H9 (cell line): ENCODE measurements at places on chromosomes 11 and 22.
A peak's percentile ranks its signal among the peaks of the same experiment; 100 is the strongest.

DNA sequence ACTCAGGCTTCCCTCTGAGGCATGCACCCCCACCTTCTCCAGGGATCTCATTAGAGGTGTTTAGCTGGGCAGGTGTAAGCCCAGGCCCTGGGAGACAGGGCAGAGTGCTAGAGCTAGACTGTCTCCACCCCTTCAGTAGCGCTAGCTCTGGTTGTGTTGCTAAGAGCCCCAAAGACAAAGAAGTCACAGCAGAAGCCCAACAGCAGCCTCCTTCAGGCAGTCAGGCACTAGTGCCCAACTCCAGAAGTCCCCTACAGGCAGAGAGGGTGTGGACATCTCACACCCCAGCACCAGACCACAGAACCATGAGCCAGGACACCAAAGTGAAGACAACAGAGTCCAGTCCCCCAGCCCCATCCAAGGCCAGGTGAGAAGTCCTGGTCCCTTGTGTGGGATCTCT lies at the start of gene CNGA4:
Gene CNGA4 (plus strand): TSS at position 188 of the 400 bp plus-strand sequence. CDS start 118 bp downstream, at position 306.
- DNase-seq, result no peak

- DNase-seq, result no peak
Measured at GRCh38 chr11:14255238-14255534, 103.8 kb downstream of the RRAS2 start.

DNA sequence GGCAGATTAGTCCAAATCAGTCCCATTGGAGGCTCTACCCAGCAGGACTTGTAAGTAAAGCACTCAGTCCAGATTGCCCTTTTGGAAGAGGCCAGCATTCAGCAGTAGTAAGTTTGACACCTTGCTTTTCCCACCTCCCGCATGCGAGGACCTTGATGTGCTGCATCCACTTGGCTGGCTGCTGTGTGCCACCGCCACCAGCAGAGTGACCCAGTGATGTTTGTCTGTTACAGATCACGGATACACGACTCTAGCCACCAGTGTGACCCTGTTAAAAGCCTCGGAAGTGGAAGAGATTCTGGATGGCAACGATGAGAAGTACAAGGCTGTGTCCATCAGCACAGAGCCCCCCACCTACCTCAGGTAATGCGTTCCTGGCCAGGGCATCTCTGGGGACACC lies 6.6 kb downstream of the SMARCB1 start:
- DNase-seq, result no peak

DNA sequence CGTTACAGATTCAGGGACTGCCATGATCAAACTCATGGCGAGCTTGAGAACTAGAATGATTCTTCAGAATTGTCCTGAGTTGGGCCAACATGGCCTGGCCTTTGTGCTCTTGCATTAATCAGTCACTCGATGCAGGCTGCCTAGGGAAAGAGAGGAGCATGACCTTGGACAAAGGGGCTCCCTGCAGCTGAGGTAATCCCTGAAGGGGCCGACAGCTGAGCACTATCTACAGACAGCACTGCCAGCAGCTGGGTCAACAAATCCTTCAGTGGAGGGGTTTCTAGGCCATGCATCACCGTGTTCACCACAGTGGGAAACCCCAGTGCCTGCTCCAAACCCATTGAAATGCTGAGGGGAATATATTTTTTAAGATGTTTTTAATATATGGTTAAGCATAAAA lies 159.5 kb upstream of the POU2AF2 start:
- no peak for DNase-seq

DNA sequence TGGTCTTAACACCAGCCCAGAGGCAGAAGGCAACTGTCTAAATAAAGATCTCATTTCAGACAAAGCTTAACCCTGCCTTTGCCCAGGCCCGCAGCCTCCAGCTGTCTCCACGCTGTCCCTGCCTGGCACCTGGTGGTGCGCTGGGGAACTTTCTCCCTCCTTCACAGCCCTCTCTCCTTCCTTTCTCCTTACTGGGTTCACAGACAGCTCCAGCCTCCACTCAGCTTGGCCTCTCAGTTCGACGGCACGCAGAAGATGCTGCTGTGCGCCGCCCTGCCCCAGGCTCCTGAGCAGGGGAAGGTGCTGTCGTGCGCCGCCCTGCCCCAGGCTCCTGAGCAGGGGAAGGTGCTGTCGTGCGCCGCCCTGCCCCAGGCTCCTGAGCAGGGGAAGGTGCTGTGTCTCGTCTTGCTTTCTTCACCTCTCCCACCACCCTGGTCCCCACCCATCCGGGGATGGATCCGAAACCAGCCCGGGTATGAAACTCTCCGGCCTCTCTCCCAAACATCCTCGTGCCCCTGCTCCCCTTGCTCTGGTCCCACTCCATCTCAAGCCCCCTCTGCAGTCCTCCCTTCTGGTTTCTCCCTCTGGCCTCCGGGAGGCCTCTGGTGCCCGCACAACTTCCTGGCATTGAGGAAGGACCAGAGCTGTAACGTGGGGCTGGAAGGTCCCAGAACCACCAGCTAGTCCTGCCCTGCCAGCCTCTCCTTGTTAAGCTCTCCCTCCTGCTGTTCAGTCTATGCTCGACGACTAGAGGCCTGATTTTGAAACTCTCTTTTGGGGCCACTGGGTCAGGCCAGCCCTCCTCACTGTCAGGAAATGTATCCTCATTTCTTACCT lies 22.9 kb upstream of the JAM3 start:
- peak; percentile 72 for DNase-seq

DNA sequence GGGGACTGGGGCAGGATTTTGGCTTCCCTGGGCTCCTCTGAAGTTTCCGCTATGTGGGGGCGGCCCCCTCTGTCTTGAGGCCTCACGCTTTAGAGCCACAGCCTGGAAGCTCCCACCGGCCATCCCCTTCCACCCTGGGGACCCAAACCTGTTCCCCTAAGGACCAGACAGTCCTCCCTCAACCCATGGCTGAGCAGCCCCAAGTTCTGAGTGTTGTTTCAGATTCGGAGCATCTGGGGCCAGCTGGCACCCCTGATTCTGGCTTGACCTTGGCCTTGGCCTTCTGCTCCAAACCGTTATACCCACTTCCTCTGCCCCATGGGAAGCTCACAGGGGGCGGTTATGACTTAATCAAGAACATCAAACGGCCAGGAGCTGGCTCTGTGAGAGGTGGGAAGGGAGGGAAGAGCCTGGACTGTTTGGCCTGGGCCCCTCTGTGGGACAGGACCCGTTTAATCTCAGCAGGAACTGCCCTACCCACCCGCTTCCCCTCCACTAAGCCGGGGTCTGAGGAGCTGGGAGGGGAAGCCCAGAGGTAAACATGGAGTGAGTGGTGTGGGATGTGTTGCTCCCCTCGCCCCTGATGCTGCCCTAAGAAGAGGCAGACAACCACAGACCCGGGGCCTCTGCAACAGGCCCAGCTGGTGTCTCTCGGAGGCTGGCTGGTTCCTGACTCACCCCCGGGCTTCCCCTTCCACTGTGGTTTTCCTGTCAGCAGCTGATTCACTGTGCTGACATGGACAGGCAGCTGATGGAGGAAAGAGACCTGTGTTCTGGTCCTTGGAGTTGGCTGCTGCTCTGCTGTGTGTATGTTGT lies 3.4 kb downstream of the CD82 start:
- no peak for DNase-seq

DNA sequence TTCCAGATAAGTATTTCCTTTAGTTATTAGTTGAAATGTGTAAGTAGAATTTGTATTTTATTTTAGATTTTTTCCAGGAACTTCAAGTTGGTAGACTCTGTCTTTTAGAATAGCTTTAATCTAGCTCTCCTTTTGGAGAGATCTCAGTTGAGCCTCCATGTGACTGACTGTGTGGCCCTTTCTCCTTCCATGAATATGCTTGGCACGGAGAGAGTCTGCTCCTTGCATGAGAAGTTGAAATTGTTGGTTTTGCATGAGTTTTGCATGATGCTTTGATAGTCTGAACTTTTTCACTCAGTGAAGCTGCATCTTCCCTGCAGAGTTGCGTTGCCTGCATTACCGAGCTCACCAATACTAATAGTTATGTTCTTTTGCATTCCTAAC lies 32.8 kb upstream of the CTTN start:
- DNase-seq, result no peak

DNA sequence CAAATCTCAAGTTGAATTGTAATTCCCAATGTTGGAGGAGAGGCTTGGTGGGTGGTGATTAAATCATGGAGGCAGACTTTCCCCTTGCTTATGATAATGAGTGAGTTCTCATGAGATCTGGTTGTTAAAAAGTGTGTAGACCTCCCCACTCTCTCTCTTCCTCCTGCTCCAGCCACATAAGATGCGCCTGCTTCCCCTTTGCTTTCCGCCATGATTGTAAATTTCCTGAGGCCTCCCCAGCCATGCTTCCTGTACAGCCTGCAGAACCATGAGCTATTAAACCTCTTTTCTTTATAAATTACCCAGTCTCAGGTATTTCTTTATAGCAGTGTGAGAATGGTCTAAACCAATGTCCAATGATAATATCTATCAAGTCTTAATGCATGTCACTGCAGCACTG lies 34.2 kb downstream of the SOX6 start:
- no peak for DNase-seq

GRCh38 chr11:117634756-117635603 lies 162.0 kb downstream of the DSCAML1 start:
- no peak for DNase-seq

- DNase-seq, result peak; percentile 87
Measured at GRCh38 chr11:131584785-131585592, 214.6 kb downstream of the NTM start.

GRCh38 chr11:16764888-16765287 lies 26.4 kb downstream of the C11orf58 start:
- DNase-seq, result no peak

- no peak for DNase-seq
Measured at GRCh38 chr11:132466983-132467382, 1065.3 kb downstream of the OPCML start.

- DNase-seq, result no peak
Measured at GRCh38 chr11:73206801-73207200, 11.3 kb upstream of the P2RY2 start.

DNA sequence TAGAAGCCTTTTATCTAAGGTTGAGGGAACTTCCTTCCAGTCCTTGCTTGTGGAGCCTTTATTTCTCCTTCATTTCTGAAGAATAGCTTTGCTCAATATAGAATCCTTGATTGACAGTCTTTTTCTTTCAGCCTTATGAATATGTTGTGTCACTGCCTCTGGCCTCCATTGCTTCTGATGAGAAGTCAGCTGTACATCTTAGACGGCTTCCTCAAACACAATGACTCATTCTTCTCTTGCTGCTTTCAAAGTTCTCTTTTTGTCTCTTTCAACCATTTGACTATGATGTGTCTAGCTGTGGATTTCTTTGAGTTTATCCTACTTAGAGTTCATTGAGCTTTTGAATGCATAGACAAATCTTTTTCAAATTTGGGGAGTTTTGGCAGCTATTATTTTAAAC lies 893.2 kb downstream of the BRD1 start:
- DNase-seq, result no peak

DNA sequence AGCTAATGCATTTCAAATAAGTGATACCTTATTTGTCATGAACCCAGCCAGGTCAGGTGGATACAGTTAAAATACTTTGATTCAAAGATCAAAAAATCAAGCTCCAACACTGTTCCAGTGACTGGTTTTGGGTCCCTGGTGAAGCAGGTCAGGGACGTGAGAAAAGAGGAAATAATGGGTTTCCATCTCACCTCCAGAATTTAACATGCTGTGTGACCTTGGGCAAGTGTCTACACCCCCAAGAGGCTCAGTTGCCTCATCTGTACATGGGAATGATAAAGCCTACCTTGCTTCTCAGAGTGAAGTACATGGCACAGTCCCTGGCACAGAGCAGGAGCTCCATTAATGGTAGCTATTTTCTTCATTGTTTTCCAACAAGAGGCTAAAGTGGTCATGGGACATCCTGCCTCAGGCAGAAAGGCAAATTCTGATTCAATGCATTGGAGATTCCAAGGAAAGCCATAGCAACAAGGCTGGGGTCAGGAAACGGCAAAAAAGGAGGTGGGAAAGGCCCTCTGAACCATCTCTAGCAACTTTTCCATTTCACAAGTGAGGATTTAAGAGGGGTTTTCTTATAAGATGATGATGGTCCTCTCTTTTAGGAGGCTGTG lies 108.5 kb downstream of the CSNK2A3 start:
- no peak for DNase-seq

GRCh38 chr22:39254789-39255298 lies 10.1 kb upstream of the PDGFB start:
- no peak for DNase-seq

GRCh38 chr11:13091373-13091772 lies 82.3 kb downstream of the RASSF10 start:
- no peak for DNase-seq

DNA sequence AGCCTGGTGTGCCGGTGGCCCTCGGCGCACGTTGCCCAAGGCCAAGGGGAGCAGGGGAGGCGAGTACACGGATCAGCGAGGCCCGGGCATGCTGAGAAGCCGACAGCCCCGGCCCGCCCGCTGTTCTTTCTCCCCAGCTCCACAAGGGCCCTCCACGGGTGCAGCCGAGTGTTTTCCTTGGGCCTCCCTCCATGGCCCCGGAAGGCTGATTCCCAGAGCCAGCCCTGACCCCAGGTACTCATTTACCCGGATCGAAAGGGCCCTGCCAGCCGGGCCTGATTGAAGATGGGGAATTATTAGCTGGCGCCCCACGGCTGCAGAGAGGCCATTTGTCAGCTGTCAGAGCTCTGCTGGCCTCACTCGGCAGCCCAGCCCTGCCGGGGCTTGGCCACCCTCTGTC lies 53.1 kb downstream of the WNT7B start:
- no peak for DNase-seq

DNA sequence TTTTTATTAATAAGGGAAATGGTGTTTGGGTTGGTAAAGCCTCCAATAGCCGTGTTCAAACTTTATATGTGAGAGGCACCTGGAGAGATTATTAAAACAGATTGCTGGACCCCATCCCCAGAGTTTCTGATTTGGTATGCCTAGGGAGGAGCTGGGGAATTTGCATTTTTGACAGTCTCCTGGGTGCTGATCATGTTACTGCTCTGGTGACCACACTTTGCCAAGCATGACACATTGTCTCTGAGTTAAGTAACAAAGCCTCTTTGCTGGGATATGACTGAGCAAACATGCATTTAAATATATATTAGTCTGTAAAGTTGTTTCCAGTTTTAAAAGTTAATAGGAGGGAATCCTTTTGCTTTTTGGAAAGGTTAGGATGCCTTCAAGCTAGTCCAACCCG lies 140.4 kb downstream of the NAV2 start:
- DNase-seq, result no peak

DNA sequence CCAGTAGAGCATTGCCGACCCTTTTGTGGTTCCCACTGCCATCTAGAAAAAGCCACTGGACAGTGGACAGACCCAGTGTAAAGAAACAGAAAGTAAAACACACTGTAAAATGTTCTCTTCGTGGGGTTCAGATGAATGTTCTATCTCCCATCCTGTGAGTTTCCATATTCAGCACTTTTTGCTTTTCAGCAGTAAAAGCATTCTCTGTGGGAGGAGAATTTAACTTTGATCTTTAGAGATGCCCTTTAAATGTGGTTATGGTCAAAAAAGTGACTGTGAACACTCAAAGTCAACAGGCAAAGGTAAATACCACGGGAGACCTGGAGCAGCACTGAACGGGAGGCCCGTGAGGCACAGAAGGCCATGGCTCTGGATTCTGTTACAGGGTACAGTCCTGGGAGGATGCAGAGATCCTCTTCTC lies 53.9 kb downstream of the FLI1 start:
- DNase-seq, result no peak
